SHP77 treated with DMSO at 0.1 percent for 48 hours (cell line): ENCODE measurements at places on chromosomes 6 and 20.

DNA sequence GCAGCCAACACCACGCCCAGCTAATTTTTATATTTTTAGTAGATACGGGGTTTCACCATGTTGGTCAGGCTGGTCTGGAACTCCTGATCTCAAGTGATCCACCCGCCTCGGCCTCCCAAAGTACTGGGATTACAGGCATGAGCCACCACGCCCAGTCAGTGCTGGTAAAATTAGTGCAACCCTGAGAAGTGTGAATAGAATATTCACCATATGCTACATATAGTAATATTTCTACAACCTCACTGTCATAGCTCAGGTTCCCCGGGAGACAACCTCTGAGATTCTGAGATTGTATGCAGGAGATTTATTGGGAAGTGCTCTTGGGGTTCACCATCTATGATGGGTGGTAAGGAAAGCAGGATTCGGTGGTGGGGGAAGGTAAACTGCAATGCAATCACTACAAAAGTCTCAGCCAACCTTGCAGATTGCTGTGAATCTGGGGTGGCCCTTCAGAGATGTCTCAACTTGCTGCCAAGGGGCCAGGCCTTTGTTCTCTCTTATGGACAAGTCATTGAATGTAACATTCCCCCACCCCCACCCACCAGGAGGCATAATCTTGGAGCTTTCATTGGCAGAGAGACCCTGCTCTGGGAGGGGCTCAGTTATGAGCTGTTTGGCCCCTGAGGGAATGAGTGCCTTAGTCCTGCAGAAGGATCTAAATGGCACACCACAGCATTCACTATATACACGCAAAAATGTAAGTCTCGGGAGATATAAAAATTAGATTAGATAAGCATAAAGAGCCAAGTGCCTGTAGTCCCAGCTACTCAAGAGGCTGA, 34.0 kb upstream of the SEC63 start:
- DNase-seq = no peak

DNA sequence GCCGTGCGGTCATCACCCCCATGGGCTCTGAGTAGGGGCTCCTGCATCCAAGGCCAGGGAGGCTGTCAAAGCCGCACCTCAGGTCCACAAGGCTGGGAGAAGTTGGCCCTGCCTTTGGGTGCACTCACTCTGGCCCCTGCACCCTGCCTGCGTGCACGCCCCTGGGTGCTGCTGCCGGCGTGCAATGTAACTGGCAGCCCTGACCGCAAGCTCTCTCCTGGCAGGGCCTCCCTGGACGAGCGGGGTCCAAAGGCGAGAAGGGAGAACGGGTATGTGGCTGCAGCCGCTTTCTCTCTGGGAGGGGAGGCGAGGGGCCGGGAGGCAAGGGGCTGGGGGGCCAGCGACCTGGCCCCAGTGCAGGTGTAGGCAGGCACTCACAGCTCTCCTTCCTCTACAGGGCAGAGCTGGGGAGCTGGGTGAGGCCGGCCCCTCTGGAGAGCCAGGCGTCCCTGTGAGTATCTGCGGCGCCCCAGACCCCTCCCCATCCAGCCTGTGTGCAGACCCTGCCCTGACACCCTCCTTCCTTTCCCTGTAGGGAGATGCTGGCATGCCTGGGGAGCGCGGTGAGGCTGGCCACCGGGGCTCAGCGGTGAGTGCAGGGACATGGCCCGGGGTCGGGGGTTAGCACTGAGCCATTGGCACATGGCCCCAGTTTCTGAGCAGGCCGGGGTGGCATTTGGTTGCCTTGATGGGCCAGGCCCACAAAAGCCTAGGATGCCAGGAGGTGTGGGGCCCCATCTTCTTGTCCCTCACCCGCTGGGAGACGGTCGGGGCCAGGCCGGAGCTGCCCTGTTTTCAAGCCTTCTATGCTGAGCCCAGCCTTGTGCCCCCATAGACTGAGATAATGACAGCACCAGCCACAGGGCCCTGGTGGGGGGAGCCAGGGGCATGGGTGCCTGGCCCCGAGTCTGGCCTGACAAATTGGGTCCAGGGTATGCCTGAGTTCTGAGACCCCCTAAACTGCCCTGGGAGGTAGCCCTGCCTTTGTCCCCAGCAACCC, 12.7 kb downstream of the COL9A3 start:
- DNase-seq = no peak

- DNase-seq = no peak
Observed at GRCh38 chr20:45583502-45583901, 4.4 kb upstream of the WFDC8 start.

GRCh38 chr20:53795170-53795569, 201.5 kb upstream of the ZNF217 start:
- no peak for DNase-seq

- no peak for DNase-seq
Observed at GRCh38 chr6:109052852-109053251, 41.8 kb downstream of the SESN1 start.

- DNase-seq = no peak
Observed at GRCh38 chr20:51303731-51304670, 238.5 kb downstream of the NFATC2 start.

DNA sequence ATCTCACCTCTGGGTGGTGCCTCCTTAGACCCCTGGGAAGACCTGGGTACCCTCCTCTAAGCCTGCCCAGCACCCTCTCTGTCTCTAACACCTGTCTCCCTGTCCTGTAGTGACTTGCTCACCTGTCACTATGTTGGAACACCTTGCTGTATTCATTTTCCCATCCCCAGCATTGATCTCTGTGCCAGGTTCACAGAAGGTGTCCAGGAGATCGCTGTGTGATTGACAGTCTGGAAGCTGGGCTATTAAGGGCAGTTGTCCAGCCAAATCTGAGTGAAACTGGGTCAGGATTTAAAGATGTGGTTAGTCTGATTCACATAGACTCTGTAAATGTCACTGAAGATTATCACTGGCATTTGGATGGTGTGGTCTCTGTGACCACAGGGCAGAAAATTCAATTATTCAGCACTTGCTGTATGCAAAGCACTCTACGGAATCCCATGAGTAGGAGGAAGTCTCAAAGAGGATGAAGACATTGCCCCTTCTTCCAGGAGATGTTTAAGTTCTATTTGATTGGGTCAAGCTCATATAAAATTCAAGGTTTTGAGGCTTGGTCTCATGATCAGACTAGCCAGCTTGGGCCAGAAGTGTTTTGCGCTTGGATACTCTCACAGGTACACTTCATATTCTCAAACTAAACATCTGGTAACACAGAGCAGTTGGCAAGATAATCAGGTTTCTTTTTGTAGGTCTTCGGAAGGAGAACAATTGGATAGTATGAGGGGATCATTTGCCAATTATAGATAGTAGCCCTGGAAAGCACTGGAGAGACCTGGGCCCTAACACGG, 57.8 kb upstream of the TAGAP start:
- DNase-seq = no peak

GRCh38 chr6:32190054-32190851, at the start of gene PBX2:
PBX2 (minus strand) TSS chr6:32190202; CDS start chr6:32189915, 287 bp downstream.
- peak; percentile 61 for DNase-seq

DNA sequence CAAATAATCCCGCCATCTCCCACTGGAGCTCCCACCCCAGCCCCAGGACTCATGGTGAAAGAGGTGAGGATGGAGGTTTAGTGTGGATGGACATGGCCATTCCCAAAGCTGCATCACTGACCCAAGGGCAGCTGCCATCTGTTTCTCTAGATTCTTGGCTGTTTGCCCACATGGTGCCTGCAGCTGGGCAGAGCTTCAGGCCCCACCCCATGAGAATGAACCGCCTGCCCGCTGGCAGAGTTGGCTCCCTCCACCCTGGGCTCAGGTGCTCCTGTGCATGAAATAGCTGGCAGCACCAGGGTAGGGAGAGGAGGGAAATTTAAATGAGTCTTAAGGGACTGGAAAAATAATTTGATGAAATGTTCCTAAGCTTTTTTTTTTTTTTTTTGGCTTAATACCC, 17.4 kb downstream of the SCML4 start:
- no peak for DNase-seq

DNA sequence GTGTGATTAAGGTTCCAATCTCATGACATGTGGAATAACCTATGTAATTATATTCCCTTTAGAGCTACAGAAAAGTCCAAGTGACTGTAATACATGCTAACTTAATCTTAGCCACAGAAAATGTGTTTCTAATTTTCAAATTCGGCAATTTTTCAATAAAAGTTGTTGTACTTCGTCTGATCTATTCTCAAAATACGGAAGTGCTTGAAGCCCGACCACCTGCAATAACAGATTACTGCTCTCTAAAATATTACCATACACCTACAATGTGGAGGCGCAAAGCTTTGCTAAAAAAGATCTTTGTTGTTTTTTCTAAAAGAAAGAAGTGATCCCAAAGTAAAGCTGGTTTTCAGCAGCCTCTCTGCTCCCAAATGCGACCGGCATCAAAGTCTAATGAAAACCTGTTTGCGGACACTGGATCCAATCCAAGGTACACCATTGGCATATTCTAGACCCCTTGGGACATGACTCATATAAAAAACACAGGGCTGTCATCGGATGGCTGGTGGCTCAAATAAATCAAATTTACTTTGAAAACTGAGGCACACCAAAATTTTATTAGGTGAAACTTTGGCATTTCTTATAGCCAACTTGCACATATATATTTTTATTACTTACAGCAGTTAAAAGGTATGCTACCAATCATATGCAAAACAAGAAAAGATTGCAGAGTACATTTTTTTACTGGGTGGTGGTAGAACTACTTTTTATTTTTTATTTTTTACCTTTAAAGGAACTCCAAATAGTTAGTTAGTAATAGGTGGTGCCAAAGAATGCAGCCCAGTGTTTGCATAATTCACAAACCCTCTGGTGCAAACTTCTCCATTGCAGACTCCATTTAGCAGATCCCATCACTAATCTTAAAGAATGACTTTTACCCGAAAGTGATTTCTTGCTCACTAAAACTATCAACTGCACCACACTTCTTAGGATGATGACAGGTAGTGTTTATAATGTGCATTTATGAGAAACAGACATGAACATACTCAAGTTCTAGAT, 118.7 kb upstream of the TBX18 start:
- peak; percentile 61 for DNase-seq

DNA sequence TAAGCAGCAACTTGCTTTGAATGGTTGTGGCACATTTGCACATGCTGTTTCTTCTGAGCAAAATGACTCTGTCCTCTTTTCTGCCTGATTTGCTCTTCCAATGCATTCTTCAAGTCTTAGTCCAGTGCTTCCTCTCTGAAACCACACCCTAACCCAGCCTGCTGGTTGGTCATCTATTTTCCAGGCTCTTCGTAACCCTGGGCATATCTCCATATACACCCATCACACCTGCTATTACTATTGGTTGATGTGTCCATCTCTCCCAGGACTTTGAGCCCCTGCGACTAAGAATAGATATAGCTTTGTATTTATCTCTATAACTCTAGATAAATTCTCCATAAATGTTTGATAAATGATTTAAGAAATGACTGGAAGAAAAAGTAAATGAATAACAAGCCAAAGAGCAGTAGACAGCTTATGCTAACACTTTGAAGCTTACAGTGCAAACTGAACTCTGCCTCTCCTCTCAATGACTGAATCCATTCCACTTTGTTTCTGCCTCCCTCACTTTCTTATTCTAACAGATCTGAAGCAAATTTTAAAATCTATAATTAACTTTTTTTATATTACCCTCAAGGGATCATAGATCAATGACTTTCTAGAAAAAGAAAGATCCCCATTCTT, 59.7 kb upstream of the NT5E start:
- no peak for DNase-seq
